Thyroid gland (tissue), 4 donors: ENCODE measurements at places on chromosomes 2 and 18. TPM values are rescaled to one million over a fixed set of nuclear protein-coding genes. Genes with fewer than 3 reads are reported as not detected.

Gene ALK
- 0.08 TPM for total RNA-seq

Gene MOGAT1
- total RNA-seq = not detected

Gene PXDN
- total RNA-seq = 6.9 TPM

DNA sequence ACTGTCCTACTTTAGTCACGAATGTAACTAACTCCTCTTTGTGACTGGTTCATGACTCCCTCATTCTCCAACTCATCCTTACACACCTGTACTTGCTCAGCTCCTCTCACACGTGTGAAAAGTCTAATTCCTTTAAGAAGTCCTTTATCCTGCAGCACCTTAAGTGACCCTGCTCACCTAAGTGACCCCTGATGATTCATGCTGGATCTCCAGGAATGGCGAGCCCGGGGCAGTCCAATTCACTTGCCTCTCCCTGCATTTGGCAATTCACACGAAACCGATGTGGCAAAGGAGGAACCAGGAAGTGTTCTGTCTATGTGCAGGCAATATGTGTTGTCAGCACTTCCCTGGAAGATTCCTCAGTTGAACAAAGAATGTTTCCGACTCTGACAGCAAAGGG, 189.8 kb upstream of the NABP1 start:
- no peak overlapping the region for H3K27ac ChIP-seq
- H3K4me3 ChIP-seq = no peak overlapping the region
- no peaks in the 10 kb centered on the region for H3K27me3 ChIP-seq
- no peak for DNase-seq

GRCh38 chr2:54579682-54580620, 123.8 kb downstream of the SPTBN1 start:
- H3K27ac ChIP-seq = no peak overlapping the region
- no peak for DNase-seq
- no peaks in the 10 kb centered on the region for H3K36me3 ChIP-seq
- H3K4me1 ChIP-seq = peaks cover 13% of the 10 kb centered on the region
- no peak overlapping the region for H3K4me3 ChIP-seq

GRCh38 chr2:168663993-168664392, 138.4 kb upstream of the NOSTRIN start:
- H3K4me3 ChIP-seq = no peak overlapping the region
- H3K27me3 ChIP-seq = no peaks in the 10 kb centered on the region
- H3K27ac ChIP-seq = no peak overlapping the region
- no peak for DNase-seq
- H3K4me1 ChIP-seq = no peaks in the 10 kb centered on the region

GRCh38 chr2:101754618-101755017, 57.1 kb downstream of the MAP4K4 start:
- no peak overlapping the region for H3K27ac ChIP-seq
- H3K27me3 ChIP-seq = no peaks in the 10 kb centered on the region
- no peak for DNase-seq

DNA sequence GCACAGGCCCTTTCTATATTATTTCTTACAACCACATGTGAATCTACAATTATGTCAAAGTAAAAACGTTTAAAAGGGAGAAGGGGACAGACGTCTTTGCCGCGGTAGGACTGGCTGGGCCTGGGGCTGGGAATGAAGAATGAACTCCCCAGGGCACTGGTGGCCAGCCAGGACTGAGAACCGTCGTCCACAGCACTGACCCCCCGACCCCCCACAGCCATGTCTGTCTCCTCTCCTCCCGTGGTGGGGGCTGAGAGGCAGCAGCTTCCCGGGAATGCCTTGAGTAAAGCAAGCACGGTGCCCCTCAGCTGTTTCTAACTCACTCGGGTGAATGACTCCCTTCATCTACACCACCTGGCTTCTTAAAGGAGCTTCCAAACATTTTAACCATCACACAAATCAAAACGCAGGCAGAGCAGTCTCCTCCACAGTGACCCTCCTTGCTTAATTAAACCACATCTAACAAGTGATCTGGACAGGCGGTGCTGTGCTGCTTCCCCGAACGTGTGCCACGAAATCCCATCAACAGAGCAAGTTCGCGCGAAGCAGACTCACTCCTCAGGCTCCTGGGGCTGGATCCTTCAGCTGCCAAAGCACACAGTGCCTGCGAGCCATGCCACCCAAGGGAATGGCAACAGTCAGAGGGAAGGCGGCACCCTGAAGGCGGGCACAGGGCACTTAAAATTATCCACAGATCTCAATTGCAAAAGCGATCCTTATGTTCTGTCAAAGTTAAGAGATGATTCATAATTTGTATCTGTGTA, 217.7 kb downstream of the EIPR1 start:
- H3K36me3 ChIP-seq = no peaks in the 10 kb centered on the region
- DNase-seq = no peak
- H3K4me3 ChIP-seq = no peak overlapping the region
- no peaks in the 10 kb centered on the region for H3K27me3 ChIP-seq

DNA sequence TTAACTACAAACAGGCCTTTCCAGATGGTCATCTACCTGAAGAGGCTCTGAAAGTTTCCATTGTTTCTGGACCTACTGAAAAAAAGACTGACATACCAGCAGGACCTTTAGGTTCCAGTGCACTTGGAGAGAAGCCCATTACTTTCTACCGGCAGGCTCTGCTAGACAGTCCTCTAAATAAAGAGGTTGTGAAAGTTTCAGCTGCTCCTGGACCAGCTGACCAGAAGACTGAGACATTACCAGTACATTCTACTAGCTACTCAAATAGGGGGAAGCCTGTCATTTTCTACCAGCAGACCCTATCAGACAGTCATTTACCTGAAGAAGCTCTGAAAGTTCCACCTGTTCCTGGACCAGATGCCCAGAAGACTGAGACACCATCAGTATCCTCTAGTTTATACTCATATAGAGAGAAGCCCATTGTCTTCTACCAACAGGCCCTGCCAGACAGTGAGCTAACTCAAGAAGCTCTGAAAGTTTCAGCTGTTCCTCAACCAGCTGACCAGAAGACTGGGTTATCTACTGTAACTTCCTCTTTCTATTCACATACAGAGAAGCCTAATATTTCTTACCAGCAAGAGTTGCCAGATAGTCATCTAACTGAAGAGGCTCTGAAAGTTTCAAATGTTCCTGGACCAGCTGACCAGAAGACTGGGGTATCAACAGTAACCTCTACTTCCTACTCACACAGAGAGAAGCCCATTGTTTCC, 65.8 kb downstream of the ALMS1 start:
- peaks cover 26% of the 10 kb centered on the region for H3K36me3 ChIP-seq
- DNase-seq = no peak
- H3K4me1 ChIP-seq = no peaks in the 10 kb centered on the region
- H3K27me3 ChIP-seq = no peaks in the 10 kb centered on the region

GRCh38 chr2:170465241-170465640, 249.9 kb upstream of the SP5 start:
- no peaks in the 10 kb centered on the region for H3K4me1 ChIP-seq
- no peak for DNase-seq
- H3K4me3 ChIP-seq = no peak overlapping the region
- no peak overlapping the region for H3K27ac ChIP-seq

- no peak for DNase-seq
- no peak overlapping the region for H3K27ac ChIP-seq
- no peak overlapping the region for H3K4me3 ChIP-seq
- H3K4me1 ChIP-seq = no peaks in the 10 kb centered on the region
- H3K27me3 ChIP-seq = no peaks in the 10 kb centered on the region
- no peaks in the 10 kb centered on the region for H3K36me3 ChIP-seq
These were observed 19.4 kb upstream of the DUSP2 start for GRCh38 chr2:96164459-96165184.

GRCh38 chr2:231347081-231347480, 48.4 kb upstream of the B3GNT7 start:
- H3K36me3 ChIP-seq = no peaks in the 10 kb centered on the region
- no peaks in the 10 kb centered on the region for H3K4me1 ChIP-seq
- DNase-seq = no peak
- H3K4me3 ChIP-seq = no peak overlapping the region
- no peak overlapping the region for H3K27ac ChIP-seq
